ENCODE measurements at places on chromosomes 5 and 9.

DNA sequence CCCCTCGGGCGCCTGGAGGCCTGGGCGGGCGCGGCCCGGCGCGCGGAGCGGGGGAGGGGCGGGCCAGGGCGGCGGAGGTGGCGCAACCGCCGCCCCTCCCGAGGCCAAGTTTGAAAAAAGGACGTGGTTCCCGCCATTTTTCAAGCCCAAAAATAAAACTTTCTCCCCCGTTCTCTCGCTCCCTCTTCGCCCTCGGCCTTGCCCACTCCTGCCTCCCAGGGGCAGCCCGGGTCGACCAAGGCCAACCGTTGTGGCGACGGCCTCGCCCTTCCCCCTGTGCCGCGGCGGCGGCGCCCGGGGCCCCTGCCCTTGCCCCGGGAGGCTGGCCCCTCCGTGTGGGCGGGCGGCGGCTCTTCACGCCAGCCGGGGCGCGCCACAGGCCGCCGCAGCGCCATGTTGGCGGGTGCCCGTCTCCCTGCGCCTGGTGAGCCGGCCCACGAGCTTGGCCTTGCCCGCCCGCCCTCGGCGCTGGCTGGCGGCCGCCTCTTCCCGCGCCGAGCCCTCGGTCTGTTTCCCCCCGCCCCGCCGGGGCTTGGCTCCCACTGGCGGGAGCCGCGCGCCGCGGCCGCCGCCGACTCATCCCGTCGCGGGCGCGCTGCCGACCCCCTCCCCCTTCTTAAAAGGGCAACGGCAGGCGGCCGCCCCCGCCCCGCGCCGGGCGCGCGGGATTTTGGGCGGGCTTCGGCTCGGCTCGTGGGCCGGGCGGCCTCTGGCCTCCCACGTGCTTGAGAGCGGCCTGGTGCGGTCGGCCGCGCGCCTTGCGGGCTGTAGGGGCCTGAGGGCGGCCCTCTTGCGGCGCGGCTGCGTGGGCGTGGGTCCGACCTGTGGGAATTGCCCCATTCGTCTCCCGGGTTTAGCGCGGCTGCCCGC, 1.3 kb downstream of the ANP32B start:
- peak; percentile 94 for DNase-seq

GRCh38 chr5:173679909-173680630, 63.6 kb upstream of the BOD1 start:
- no peak for DNase-seq

DNA sequence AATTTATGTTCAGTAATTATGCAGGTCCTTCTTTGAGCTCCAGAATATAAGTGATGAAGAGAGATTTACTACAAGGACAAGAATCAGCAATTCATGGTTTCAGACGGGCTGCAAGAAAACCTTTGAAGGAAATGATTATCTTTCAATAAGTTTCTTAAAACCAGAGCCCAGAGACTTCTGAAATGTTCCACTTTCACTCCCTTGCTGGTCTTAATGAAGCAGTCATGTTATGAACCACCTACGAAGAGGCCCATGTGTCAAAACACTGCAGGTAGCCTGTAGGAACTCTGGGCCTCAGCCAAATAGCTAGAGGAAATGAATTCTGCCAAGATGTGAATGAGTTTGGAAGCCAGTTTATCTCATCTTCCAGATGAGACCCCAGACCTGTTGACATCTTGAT, 505.9 kb upstream of the MEF2C start:
- DNase-seq = no peak

DNA sequence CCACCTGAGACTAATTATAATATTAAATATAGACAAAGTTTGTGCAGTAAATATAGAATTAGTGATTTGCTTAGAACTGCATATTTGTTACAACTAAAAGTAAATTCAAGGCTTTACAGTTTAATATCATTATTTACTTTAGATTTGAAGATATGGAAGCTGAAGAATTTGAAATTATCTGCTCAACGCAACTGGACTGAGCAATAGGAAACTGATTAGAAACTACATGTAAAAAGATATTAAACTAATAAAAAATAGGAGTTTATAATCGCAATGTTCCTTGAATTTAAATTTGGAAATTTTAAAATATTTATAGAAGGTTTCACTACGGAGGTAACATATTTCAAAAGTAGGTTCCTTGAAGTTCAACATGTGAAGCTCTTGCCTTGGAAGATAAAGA, 55.2 kb downstream of the CDH10 start:
- DNase-seq = no peak

- no peak for DNase-seq
Observed at GRCh38 chr5:177434942-177435738, 8.7 kb downstream of the GRK6 start.

All from RWPE1 (cell line).